ENCODE measurements at places on chromosomes 6 and 20.

DNA sequence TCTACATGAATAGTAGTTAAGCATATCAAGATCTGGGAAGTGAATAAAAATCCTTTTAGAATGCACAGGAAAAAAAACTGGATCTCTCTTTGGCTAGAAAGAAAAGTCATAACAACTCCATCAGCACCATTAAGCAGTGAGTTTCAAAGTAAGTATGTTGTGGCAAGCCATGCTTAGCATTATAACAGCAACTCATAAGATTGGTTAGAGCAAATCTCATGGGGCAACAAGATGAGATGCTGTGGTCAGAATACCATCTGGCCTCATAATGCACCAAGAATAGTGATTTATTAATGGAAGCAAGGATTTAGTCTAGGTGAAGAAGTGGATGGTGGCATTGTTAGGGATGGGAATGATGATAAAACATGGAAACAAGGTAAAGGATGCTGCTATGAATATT lies 159.4 kb downstream of the PHF3 start:
- DNase-seq = no peak

DNA sequence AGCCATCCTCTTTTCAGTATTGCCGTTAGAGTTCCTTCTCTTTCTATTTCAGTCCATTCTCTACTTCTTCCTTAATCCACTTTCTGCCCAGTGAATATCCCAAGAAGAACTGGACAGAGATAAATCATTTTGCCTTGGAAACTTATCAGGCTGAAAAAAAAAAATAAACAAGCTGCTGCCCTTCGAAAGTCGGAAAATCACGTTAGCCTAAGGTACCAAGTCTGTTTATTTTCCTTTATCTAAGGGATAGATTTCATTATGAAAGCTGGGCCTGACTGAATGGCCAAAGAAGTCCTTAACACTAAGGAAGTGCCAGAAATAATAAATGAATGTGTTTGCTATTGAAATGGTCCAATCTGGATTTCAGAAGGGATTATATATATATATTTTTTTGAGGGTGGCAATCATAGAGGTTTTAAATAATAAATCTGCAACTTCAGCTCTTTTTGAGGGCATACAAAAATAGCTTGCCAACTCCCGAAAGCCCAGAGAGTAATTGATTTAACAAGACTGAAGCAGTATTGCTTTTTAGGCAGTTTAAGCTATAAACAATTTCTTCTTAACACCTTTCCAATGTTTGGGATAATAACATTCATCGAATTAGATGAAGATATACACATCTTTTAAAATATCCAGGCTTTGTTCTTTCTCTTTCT lies 127.0 kb upstream of the STMND1 start:
- DNase-seq = no peak

GRCh38 chr6:130111031-130111430 lies 92.7 kb downstream of the L3MBTL3 start:
- DNase-seq = no peak

GRCh38 chr20:41437836-41438235 lies 71.2 kb upstream of the EMILIN3 start:
- DNase-seq = no peak

GRCh38 chr20:63545814-63546213 lies 1.7 kb downstream of the SRMS start:
- DNase-seq = no peak

GRCh38 chr6:28335040-28335563 lies 846 bp downstream of the ZSCAN31 start:
- DNase-seq = no peak

Measured in NCI-H774 (cell line).